ENCODE measurements at places on chromosomes 1 and 21.

- no peak for DNase-seq
- H3K4me1 ChIP-seq: no peaks in the 10 kb centered on the region
- H3K27me3 ChIP-seq: no peaks in the 10 kb centered on the region
- no peak overlapping the region for H3K4me3 ChIP-seq
- no peak overlapping the region for H3K27ac ChIP-seq
Measured at GRCh38 chr1:156794506-156795373, 21.9 kb downstream of the SH2D2A start.

DNA sequence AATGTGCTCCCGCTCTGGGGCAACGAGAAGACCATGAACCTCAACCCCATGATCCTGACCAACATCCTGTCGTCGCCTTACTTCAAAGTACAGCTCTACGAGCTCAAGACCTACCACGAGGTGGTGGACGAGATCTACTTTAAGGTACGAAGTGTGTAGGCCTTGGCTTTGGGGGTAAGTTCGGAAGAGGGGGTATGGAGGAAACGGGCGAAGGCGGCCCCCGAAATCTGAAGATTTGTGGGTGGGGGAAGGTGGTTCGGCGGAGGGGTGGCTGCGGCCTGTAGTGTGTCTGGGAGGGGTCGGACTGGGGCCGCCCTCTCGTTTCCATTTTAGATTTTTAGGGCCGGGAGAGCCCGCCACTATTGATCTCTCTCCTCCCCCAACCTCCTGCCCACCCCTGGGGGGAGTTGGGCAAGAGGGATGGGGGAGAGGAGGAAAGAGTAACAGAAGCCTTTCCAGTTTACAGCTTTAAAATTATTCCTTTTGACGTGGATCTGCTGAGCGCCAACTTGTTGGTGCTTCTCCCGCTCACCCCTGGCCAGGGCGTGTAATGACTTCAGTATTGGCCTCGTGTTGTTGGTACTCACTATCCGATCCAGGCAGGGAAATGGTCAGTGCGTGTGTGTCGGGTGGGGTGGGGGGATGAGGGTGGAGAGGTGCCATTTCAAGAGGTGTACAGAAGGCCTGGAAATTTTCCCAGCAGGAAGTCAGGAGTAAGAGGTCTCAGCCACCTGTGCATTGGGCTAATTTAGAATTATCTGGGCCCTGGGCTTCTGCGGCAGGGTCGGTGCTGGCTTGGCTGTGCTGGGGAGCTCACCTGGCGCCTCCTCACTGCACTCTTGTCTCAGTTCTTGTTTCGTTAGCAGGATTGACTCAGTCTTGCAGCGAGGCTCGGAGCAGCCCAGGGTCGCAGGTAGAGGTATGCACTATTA is 880 bp downstream of the PRPF38B start:
- H3K36me3 ChIP-seq: peaks cover 34% of the 10 kb centered on the region
- H3K27me3 ChIP-seq: no peaks in the 10 kb centered on the region
- H3K4me3 ChIP-seq: peak overlapping the region; percentile 100
- DNase-seq: peak; percentile 76
- H3K27ac ChIP-seq: peak overlapping the region; percentile 99
- peaks cover 26% of the 10 kb centered on the region for H3K4me1 ChIP-seq

DNA sequence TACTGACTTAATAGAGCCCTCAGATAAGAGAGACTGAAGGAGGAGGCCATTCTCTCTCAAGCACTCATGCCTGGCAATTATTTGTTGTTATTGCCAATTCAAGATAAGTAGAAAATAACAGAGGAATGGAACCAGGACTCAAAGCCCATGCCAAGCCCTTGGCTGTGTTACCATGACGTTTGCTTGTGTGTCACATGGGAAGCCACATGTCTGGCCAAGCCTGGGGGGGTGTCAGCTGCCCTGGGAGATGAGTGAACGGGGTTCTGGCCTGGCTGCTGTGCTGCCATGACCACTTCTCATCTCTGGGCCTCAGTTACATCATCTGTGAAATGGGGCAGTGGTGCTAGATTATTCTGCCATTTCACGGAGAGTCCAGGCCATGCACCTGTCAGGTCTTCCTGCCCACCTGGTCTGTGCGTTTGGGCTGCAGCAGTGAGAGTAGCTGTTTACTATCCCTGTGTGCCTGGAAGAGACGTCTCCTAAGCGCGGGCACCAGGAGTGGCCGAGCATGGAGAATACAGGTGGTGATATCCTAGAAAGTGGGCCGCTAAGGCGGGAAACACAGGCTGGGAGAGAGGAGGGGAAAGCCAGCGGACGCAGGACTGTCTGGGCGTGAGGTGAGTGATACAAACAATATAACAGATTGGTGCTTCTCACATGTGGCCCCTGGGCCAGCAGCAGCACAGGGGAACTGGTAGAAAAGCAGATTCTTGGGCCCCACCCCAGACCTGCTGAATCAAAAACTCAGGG is 67.8 kb downstream of the MAN1C1 start:
- H3K4me3 ChIP-seq: no peak overlapping the region
- no peaks in the 10 kb centered on the region for H3K36me3 ChIP-seq
- no peak overlapping the region for H3K27ac ChIP-seq

DNA sequence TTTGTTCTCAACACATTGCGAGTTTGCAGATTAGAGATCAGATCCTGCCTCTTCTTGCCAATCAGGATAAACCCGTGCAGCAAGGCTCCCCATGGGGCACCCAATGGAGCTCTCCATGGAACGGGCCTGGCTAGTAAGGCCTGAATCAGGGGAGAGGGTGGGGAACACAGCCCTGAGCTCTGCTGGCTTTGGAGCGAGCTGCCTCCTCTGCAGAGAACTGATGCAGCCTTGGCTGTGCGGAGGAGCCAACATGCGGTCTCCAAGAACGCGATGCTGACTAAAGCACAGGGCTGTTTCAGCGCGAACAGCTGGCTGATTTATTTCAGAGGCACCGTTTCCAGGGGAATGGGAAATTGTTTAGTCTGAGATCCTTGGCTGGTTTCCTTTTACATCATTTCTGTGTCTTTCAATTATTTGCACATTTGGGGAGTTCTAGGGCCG is 139.7 kb downstream of the TSEN15 start:
- no peaks in the 10 kb centered on the region for H3K4me1 ChIP-seq
- no peak overlapping the region for H3K27ac ChIP-seq
- no peak for DNase-seq
- H3K27me3 ChIP-seq: peaks cover 45% of the 10 kb centered on the region

GRCh38 chr1:206808615-206809014 is 36.3 kb upstream of the IL10 start:
- H3K4me3 ChIP-seq: no peak overlapping the region
- peak; percentile 67 for DNase-seq
- H3K4me1 ChIP-seq: peaks cover 5% of the 10 kb centered on the region
- no peaks in the 10 kb centered on the region for H3K36me3 ChIP-seq
- H3K27ac ChIP-seq: no peak overlapping the region
- H3K27me3 ChIP-seq: peaks cover 41% of the 10 kb centered on the region

- H3K36me3 ChIP-seq: no peaks in the 10 kb centered on the region
- peaks cover 22% of the 10 kb centered on the region for H3K4me1 ChIP-seq
- no peaks in the 10 kb centered on the region for H3K27me3 ChIP-seq
- no peak overlapping the region for H3K4me3 ChIP-seq
- H3K27ac ChIP-seq: no peak overlapping the region
Measured at GRCh38 chr21:34700605-34701004, 31.8 kb downstream of the CLIC6 start.

DNA sequence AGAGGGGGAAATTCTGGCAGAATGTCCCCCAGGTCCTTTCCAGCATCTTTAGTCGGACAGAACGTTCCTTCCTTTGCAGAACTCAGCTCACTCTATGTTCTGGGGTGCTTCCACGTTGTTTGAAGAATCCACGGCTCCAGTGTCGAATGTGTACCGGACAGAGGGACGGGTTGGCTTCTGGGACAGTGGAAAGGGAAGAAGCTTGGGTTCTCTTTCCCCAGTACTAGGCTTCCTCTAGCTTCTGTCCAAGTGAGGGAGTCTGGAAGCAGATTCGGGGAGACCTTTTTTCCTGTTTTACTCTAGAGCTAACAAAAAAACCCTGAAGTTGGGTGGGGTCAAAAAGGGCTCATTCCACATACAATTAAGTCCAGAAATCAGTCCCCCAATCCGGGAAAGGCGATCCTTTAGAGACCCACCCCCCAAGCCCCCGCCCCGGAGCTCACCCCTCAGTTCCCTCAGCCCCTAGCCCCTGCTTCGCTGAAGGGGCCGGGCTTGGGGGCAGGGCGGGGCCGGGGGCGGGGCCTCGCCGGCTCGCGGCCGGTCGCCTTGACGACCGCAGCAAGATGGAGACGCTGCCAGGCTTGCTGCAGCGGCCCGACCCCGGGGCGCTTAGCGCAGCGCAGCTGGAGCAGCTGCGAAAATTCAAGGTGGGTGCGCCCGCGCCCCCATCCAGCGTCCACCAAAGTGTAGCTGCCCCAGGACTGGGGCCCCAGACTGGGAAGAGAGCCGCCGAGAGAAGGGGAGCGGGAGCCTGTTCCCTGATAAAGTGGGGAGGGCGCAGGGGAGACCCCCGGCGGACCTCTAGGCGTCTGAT is at the start of gene RIIAD1:
Gene RIIAD1, plus strand, starts transcription at position 549 of the 814 bp plus-strand sequence. Its CDS starts 15 bp downstream, at position 564.
- H3K27ac ChIP-seq: no peak within 1 kb of the TSS
- peaks cover 12% of the 10 kb centered on the region for H3K4me1 ChIP-seq
- no peaks in the 10 kb centered on the region for H3K36me3 ChIP-seq
- peaks cover 51% of the 10 kb centered on the region for H3K27me3 ChIP-seq
- no peak for DNase-seq

DNA sequence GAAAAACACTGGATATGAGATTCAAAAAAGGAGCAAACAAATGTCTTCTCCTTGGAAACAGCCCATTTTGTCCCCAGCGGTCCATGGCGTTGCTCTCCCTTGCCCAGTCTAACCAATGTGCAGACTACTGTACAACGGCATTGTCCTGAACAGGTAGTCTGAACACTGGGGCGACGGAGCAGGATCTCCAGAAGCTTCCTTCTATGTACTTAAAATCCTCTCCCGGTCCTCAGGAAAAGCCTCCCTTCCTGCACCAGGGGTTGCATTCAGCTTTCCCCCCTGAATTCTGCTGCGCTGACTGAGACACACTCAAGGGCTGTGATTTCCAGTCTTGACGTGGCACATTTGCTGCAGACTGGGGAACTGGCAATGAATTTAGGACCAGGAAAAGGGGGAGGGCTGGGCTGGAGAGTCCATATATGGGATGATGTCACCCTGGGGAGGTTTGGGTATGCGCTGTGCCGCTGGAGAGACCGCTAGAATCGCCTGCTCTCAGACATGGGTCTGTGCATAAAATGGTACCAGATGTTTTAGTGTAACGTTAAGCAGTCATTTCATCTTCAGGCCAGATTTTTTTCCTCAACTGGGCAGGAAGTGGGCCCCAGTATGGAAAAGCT is 275.9 kb upstream of the C1orf105 start:
- H3K4me3 ChIP-seq: no peak overlapping the region
- DNase-seq: no peak
- H3K27me3 ChIP-seq: no peaks in the 10 kb centered on the region
- peaks cover 13% of the 10 kb centered on the region for H3K4me1 ChIP-seq

DNA sequence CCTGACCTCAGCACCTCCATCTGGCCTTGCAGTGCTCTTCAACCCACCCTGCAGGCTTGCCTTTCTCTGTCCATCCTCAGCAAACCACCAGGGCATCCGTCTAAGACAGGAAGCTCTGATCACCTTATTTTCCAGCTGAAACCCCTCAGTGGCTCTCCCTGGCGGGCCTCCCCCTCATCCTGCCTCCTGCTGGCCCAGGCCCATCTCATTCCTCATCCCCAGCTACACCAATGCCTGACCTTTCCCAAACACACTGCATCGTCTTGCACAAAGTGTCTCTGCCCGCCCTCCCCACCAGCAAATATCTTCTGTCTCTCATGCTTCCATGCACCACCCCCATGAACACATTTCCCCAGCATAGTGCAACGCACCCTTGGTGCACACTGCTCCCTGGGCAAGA is 205.0 kb downstream of the TOMM20 start:
- H3K27me3 ChIP-seq: no peaks in the 10 kb centered on the region
- peaks cover 20% of the 10 kb centered on the region for H3K4me1 ChIP-seq
- H3K27ac ChIP-seq: peak overlapping the region; percentile 9
- no peak overlapping the region for H3K4me3 ChIP-seq
- DNase-seq: no peak

GRCh38 chr1:188670837-188671236 is 1806.8 kb downstream of the BRINP3 start:
- H3K36me3 ChIP-seq: no peaks in the 10 kb centered on the region
- H3K4me1 ChIP-seq: peaks cover 9% of the 10 kb centered on the region
- H3K27ac ChIP-seq: peak overlapping the region; percentile 36
- H3K27me3 ChIP-seq: no peaks in the 10 kb centered on the region
- peak; percentile 73 for DNase-seq

- DNase-seq: peak; percentile 57
- peaks cover 31% of the 10 kb centered on the region for H3K36me3 ChIP-seq
- peaks cover 21% of the 10 kb centered on the region for H3K4me1 ChIP-seq
- no peaks in the 10 kb centered on the region for H3K27me3 ChIP-seq
- H3K4me3 ChIP-seq: no peak overlapping the region
Measured at GRCh38 chr1:36134505-36135329, 9.7 kb upstream of the COL8A2 start.

DNA sequence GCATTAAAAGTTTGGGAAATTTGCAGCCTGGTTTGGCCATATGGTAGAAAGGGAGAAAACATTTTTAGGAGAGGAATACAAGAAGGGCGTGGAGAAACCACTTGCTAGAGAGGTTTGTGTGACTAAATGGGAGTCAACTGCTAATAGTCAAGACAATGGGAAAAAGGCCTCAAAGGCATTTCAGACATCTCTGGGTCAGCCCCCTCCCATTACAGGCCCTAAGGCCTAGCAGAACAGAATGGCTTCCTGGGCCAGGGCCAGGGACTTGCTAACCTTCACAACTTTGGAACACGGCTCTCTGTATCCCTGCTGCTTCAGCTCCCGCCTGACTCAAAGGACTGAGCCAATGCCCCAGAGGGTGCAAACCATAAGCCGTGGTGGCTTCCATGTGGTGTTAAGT is 752.3 kb upstream of the ADAMTS5 start:
- H3K4me3 ChIP-seq: no peak overlapping the region
- no peak for DNase-seq
- H3K27ac ChIP-seq: no peak overlapping the region
- H3K4me1 ChIP-seq: peaks cover 11% of the 10 kb centered on the region
- H3K36me3 ChIP-seq: no peaks in the 10 kb centered on the region
- no peaks in the 10 kb centered on the region for H3K27me3 ChIP-seq

DNA sequence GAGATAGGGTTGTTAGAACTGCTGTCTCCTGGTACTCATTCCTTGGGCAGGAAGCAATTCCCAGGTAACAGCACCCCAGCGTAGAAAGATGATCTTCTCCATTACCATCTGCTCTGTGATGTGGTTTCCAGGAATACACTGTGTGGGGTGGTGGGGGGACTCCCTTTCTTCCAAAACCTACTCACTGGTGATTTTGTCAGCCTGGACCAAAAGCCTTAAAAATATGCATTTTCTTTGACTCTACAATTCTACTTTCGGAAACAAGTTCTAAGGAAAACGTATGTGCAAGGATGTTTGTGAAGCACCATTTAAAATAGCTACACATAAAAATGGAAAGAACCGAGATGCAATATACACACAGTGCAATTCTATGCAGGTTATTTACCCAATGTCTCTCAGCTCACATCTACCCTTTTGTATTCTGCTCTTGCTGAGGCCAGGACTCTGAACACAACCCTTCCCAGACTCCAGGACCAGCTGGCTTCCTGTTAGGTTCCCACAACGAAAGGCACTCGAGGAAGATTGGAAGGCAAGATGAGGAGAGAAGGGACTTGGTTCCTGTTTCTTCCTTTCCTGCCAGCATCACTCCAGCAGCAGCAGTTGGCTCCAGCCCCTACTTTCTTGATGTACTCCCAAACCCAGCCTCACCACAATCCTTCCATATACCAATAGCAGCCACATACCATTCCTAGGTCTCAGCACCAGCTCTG is 33.0 kb upstream of the GJB5 start:
- no peak overlapping the region for H3K4me3 ChIP-seq
- DNase-seq: no peak
- H3K4me1 ChIP-seq: no peaks in the 10 kb centered on the region
- H3K36me3 ChIP-seq: no peaks in the 10 kb centered on the region
- H3K27ac ChIP-seq: no peak overlapping the region
- peaks cover 70% of the 10 kb centered on the region for H3K27me3 ChIP-seq

- H3K4me3 ChIP-seq: no peak overlapping the region
- H3K36me3 ChIP-seq: no peaks in the 10 kb centered on the region
- no peaks in the 10 kb centered on the region for H3K4me1 ChIP-seq
Measured at GRCh38 chr1:20266141-20266540, 24.5 kb upstream of the VWA5B1 start.
